Hippocampal formation (tissue), 2 donors: ENCODE measurements at places on chromosomes 6 and 20.

GRCh38 chr20:19506021-19506420 lies 252.0 kb upstream of the RIN2 start:
- no peak for DNase-seq

GRCh38 chr6:141809901-141810300 lies 322.8 kb upstream of the GJE1 start:
- no peak for DNase-seq

- DNase-seq = peak; percentile 96
Measured at GRCh38 chr6:36423101-36423824, 19.4 kb downstream of the PXT1 start.

GRCh38 chr20:976033-976432 lies 26.1 kb downstream of the RSPO4 start:
- no peak for DNase-seq

DNA sequence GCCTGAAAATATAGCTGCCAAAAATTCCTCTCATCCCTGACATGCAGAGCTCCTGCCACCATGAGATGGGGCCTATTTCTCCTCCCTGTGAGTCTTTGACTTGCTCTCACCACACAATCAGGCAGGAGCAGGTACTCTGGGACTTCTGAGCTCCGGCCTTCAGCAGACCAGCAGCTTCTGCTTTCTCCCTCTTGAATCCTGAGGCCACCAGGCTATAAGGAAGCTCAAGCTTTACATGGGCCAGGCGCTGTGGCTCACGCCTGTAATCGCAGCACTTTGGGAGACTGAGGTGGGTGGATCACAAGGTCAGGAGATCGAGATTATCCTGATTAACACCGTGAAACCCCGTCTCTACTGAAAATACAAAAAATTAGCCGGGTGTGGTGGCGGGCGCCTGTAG lies 238.7 kb upstream of the RREB1 start:
- no peak for DNase-seq

DNA sequence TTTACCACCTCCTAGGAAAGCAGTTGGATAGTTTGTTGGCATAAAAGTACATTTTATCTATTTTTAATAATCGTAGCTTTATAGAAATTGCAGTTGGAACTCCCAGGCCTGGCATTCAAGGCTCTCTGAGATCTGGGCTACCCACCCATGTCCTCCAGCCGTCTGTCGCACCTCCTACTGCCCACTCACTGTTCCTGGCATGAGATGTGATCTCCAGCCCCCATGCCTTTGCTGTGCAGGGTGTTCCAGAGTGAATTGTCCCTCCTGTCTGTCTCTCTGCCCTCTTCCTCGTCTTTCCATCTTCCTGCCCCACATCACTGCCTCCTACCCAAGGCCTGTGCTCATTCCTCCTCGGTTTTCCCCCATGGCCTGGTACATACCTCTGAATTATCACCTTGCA lies 50.7 kb downstream of the PTPN1 start:
- DNase-seq = peak; percentile 21

GRCh38 chr6:74585753-74586152 lies 620.1 kb downstream of the COL12A1 start:
- no peak for DNase-seq

DNA sequence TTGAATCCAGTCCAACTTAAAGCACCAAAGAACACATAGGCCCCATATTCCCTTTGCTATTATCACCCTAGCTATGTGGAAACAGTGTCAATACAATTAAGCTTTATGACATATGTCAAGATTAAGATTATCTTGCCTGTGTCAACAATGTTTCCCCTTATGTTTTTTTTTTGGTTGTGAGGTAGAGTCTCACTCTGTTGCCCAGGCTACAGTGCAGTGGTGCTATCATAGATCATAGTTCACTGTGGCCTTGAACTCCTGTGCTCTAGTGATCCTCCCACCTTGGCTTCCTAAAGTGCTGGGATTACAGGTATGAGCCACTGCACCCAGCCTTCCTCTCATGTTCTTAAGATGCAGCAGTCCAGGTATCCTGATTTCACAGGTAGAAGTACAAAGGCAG lies 17.8 kb downstream of the AFG1L start:
- DNase-seq = no peak

DNA sequence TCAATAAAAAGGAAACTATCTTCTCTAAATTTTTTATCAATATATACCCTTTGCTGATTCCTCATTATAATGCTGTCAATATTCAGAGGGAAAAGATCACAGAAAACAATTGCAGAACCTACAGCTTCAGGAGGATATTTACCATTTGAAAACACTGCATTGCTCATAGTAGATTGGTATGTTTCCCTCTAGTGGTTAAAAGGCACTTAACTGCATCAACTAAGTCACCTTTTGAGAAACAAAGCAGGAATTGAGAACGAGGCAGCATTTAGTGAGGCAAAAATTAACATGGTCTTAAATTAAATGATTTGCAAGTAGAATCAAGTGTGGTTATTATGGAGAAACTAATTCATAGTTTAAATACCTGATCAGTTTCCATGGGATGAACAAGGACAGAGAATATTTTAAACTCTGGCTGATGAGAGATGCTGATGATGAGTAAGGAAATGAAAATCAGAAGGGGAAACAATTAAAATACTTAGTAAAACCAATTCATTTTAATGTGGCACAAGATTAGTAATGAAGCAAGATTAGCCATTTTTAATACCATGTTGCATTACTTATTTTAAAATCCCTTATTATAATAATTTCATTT lies 642.1 kb downstream of the EPHA7 start:
- no peak for DNase-seq

- no peak for DNase-seq
Measured at GRCh38 chr6:118752803-118753202, 101.4 kb upstream of the CEP85L start.

DNA sequence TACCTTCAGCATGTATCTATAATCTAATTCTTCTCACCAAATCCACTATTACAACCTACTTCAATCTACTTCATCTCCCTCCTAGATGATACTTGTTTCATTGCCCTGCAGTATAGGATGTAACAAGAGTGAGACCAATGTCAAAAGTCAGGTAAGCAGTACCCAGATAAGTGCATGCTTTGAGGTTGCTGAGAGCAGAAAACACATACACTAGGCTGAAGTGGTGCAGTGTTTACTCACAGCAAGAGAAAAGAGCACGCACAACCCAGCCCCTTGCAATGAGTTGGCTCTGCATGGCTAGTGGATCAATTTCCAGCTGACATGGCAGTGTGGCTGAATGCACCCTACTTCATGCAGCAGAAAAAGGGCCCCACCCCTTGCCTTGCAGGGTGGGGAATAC lies 199.9 kb downstream of the EPHA7 start:
- DNase-seq = no peak

- DNase-seq = no peak
Measured at GRCh38 chr6:16438718-16439591, 200.6 kb downstream of the GMPR start.

DNA sequence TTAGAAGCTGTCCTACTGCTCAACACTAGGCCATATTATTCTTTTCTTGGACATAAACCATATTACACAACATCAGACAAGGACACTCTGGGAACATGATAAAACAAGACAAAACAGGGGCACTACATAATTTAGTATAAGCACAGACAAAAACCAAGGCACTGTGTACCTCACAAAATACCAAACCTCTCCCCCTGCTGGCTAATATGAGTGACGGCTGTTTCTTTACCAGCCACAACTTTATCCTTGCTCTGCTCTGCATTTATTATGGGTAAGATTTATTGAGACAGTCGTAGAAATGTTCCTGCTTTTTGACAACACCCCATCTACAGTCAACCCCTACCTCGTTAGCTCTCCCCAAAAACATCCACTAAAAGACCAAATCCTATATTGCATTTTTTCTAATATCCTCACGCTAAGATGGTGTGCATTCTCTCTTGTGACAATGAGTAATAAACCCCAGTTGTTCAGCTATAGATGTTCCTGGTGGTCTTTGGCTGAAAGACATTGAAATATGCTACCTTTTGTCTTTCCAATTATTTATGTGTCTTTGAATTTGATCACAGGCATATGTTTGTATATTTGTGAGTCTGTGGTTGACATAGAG lies 23.8 kb upstream of the POLR1H start:
- DNase-seq = no peak

DNA sequence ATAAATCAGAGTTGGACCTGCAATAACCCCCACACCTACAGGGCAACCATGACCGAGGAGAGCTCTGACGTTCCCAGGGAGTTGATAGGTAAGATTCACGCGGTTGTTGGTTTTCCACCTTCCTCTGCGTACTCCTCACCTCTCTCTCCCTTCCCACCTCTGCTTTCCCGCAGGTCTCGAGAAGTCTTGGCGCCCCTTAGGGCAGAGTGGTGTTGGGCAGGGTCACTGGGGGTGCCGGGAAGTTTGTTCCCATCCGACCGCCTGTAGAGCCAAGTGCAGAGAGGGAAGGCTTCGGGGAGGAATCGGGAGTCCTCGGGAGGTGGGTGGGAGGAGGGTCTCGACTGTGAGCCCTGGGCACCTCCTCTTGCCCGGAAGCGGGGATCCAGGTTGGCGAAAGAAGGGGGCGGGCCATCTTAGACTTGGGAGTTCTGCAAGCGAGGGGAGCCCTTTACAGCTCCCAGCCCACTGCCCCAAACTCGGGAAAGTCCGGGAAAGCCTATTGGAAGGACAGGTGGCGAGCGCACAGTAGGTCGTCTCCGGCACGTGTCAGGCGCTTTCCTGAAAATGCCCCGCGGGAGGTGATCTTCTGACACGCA lies 672 bp downstream of the CARMIL1 start:
- no peak for DNase-seq

DNA sequence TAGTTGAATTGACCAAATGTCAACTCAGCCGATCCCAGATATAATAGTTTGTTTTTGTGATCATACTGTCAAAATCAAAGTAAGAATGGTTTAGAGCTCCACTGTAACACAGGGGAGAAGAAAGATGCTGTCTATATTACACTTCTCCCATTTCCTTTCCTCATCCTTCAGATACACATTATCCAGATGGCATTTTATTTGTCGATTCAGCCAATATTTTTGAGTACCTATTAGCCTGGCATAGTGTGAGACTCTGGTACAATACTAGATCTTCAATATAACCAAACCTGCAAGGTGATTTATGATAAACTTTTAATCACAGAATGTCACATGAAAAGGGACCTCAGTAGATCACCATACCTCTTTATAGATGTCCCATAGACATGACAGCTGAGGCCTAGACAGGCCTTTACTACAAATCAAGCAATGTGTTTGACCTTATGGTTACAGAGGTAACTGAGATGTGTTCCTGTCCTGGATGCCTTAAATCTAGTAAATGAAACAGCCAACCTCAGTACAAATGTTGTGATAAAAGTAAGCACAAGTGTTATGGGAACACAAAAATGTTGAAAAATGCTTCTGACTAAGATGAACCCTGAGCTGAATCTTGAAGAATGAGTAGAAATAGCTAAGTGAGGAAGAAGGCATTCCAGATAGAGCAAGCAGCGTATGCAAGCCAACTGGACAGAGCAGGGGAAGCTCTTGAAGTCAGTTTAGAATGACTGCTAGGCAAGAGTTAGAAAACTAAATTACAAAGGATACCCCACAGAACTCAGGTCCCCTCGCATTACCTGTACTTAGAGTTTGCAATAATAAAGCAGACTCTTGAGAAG lies 1.9 kb downstream of the FBXO9 start:
- DNase-seq = no peak

GRCh38 chr6:52663120-52663935 lies 7.6 kb upstream of the TMEM14A start:
- DNase-seq = peak; percentile 86

- DNase-seq = no peak
Measured at GRCh38 chr6:14968056-14968637, 277.7 kb upstream of the JARID2 start.

DNA sequence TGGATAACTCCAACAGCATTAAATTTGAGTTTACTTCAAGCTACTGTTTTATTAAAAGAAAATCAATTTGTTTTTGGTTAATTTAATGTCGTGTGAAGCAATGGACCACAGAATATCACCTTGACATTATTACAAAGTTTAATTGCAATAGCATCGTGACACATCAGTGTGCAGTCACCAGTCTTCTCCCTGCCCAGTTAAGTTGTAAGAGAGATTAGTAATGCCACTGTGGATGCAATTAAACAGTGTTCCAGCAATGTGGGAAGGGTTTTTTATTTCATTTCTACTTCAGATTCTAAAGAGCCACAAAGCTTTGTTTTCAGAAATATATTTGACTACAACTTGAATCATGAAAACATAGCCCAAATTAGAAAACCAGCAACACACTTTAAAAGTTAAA lies 128.7 kb downstream of the SYNE1 start:
- no peak for DNase-seq

GRCh38 chr20:33515569-33516216 lies 25.8 kb downstream of the CBFA2T2 start:
- no peak for DNase-seq

DNA sequence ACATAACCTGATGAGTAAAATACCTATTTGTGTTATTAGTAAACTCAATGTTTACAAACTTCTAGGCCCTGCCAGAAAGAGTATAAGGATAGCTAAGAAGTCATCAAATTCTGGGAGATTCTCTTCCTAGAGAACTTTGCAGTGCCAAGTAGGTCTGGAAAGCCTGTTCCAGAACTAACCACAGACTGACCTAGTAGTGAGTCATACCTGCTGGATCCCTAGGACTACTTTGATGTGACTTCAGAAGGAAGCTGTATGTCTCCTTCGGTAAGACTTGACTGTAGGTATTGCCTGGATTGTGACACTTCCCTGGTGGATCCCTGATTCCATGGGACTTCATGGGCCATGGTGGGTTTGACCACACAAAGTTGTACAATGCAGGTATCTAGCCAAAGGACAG lies 131.7 kb downstream of the DNAH8 start:
- no peak for DNase-seq

- DNase-seq = no peak
Measured at GRCh38 chr6:148413321-148414091, 70.9 kb downstream of the SASH1 start.

DNA sequence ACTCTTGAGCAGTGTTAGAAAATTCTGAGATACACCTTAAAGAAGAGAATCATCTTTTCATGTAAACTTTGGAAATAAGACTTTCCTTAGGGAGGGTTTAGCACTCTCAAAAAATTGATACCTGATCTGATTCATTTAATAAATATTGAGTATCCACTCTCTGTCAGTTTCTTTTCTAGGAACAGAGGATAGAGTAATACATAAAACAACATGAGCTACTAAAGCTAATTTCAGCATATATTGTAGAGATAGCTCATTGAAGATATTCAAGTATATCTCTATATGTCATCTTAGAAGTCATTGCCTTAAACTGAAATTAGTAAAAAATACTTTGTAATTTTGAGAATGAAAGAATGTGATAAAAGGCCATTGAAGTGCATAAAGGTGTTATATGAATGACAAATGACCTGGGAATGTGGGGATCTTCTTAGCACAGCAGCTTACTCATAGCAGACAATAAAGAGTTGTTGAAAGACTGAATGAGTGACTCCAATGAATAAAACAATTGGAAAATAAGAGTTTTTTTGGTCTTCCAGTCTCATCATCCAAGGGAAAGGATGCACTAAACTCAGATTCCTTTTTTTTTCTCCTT lies 29.2 kb downstream of the RHAG start:
- DNase-seq = no peak

DNA sequence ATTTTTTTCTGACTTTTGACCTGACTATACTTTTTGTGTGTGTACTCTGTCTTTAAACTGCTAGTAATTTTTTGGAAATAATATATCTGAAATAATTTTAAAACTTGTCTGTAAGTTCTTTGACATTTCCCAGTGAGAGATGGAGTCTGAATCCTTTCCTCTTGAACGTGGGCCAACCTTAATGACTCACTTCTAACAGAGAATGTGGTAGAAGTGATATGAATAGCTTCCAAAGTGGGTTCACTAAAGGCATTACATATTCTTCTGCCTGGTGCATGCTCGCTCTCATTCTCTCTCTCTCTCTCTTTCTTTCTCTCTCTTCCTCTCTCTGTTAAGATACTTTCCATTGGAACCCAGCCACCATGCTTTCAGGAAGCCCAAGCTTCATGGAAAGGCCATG lies 108.7 kb upstream of the FERMT1 start:
- no peak for DNase-seq

GRCh38 chr6:24064832-24065231 lies 61.2 kb upstream of the NRSN1 start:
- DNase-seq = no peak
